Renal cortical epithelial cell (primary cell): ENCODE measurements at places on chromosomes 12 and 14.

GRCh38 chr12:6337958-6338433 lies 3.9 kb downstream of the TNFRSF1A start:
- DNase-seq, result no peak

DNA sequence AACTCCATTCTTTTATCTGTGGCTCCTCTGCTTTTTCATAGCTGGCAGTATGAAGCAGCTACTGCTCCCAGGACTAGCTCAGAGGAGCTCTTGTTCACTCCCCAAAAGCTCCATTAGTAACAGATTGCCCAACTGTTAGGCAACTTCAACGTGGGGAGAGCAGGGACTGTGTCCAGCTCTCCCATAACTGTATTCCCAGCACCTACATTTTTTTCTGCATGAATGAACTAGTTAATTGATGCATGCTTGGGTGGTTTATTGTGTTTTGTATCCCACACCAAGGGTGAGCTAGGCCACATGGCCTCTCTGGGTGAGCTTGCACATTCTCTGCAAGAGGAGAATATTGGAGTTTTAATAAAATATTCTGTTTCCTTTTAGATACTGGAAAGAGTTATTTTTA lies 15.2 kb downstream of the STON2 start:
- peak; percentile 99 for DNase-seq

GRCh38 chr12:69929125-69929524 lies 104.1 kb downstream of the MYRFL start:
- peak; percentile 12 for DNase-seq

GRCh38 chr12:18476861-18477260 lies 215.5 kb downstream of the PIK3C2G start:
- DNase-seq, result no peak

- DNase-seq, result no peak
Observed at GRCh38 chr14:72942934-72943333, 16.7 kb downstream of the DCAF4 start.

DNA sequence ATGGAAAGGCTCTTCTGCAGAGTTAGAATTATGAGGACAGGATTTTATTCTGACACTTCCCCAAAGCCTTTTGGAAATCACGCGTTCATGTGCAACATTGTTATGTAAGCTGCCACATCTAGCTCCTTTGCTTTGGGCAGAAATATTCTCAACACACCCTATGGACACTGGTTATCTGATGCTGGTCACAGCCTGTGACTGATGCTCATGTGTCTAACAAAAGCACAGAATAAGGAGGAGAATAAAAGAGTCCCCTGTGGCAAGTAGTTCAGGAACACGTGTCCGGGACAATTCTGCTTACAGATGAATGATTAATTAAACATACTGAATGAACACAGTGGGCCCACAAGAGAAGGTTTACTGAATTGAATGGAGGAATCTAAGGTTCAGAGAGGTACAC lies 22.1 kb downstream of the FOXN3 start:
- DNase-seq, result no peak
